ENCODE measurements at places on chromosomes 7 and 10.

GRCh38 chr7:136184719-136185118, 207.6 kb upstream of the MTPN start:
- no peak for DNase-seq

- no peak for DNase-seq
These were observed 2.6 kb upstream of the HPS1 start for GRCh38 chr10:98449287-98449686.

- no peak for DNase-seq
These were observed 23.9 kb upstream of the LEP start for GRCh38 chr7:128217030-128217805.

- no peak for DNase-seq
These were observed 49.2 kb downstream of the CHST3 start for GRCh38 chr10:72013202-72013945.

DNA sequence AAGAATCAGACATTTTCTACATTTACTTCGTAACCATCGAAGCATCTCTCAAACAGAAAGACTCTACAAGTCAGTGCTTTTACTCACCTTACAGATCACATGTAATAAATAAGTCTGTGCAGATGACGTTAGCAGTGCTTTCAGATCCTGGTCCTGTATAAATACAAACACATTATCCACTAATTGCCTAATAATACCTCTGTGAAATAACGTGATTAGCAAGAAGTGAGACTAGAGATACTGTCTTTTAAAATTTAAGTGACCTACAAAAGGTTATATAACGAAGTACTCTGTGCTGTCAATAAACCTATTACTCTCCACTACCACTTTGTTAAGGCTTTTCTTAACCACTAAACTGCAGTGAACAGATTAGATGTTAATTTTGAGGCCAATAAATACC, 246.9 kb downstream of the NSUN6 start:
- no peak for DNase-seq

- DNase-seq, result no peak
These were observed 610.6 kb upstream of the FOXK1 start for GRCh38 chr7:4071370-4072058.

DNA sequence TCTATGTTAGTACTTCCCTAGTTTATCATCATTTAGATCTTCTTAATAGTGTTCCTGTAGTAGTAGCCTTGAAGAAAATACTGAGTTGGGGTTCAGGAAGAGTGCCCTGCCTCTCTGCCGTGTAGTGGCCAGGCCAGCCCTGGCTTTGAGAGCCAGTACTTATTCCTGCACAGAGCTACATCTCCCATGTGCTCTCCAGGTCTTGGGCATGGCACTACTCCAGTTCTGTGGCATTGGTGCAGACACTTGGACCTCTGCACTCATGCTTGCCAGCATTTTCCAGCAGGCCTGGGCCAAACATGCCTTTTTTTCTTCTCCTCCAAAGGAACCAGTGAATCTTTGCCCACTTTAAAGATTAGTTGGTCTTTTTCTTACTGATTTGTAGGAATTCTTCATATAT, 5.3 kb downstream of the GNG11 start:
- no peak for DNase-seq

- no peak for DNase-seq
These were observed 68.9 kb downstream of the RBM33 start for GRCh38 chr7:155713384-155713783.

DNA sequence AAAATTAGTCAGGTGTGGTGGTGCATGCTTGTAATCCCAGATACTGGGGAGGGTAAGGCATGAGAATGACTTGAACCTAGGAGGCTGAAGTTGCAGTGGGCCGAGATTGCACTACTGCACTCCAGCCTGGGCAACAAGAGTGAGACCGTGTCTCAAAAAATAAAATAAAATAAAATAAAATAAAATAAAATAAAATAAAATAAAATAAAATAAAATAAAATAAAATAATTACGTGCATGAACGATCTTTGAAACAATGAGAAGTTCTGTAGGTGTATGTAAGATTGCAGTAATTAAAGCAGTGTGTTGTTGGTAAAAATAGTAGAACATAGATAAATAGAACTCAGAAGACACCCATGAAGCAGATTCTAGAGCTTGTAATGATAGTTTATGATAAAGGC, 348.5 kb downstream of the ANKRD30A start:
- no peak for DNase-seq

- no peak for DNase-seq
These were observed 11.1 kb upstream of the EMX2 start for GRCh38 chr10:117531371-117532002.

GRCh38 chr7:23247603-23248335, 1.2 kb downstream of the GPNMB start:
- DNase-seq, result no peak

- DNase-seq, result no peak
These were observed 2.1 kb downstream of the PCOLCE start for GRCh38 chr7:100604028-100604975.

DNA sequence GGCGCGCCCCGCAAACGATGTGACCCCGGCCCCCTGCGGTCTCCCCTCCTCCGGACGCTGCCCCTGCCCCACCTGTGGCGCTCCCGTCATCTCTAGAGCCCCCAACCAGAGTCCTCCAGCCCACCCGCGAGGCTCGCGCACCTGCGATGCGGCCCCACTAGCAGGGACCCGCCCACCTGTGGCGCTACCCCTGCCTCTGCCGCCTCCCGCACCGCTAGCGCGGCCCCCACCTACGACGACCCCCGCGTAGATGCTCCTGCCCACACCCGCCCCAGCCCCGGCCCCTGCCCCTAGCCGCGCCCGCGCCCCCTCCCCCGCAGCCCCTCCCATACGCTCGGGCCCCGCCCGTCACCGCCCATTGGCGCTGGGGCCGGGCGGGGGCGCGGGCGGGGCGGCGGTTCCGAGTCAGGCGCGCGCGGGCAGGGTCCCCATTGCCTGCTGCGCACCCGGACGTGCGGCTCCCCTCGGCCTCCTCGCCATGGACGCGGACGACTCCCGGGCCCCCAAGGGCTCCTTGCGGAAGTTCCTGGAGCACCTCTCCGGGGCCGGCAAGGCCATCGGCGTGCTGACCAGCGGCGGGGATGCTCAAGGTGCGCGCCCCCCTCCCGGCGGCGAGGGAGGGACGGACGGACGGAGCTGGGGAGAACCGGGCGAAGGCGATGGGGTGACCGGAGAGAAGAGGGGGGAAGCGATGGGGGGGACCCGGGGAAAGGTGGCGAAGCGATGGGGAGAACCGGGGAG, at the start of gene PFKP:
TSS of gene PFKP (plus strand) at position 431 of the 741 bp plus-strand sequence. CDS start at position 479, 48 bp downstream.
- no peak for DNase-seq

- DNase-seq, result no peak
These were observed 69.0 kb downstream of the PRSS58 start for GRCh38 chr7:142188846-142189245.

GRCh38 chr7:122896509-122896908, 10.2 kb upstream of the CADPS2 start:
- no peak for DNase-seq

DNA sequence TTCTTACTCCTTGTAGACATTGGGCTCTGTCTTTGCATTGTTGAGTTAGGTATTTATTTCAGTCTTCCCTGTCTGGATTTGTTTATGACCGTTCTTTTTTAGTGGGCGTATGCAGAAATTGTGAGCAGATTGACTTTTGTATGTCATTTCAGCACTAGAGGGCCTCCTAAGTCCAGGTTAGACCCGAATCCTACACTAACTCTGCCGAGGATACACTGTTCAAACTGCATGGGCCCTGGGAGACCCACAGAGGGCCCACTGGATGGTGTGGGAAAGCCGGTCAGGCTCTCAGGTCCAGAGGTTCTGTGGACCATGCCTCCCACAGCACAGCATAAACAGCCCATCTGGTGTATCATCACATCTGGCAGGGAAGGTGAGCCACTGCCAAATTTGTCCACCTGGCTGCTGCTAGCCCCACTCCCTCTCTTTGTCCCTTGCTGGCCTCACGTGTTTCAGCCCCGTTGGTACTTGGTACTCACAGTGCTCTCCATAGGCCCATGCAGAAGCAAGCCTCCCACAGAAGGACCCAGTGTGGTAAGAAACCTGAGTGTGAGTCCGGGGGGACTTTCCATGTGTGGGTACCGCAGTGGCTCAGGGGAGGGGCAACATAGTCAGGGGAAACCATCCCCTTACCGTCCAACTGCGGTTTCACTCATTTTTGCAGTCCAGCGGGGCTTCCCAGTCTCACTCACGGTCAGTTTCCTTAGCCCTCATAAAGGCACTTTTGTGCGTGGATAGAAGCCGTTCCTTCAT, 112.8 kb downstream of the APBB1IP start:
- DNase-seq, result no peak

GRCh38 chr7:150784954-150785353, 15.2 kb downstream of the TMEM176B start:
- DNase-seq, result no peak

DNA sequence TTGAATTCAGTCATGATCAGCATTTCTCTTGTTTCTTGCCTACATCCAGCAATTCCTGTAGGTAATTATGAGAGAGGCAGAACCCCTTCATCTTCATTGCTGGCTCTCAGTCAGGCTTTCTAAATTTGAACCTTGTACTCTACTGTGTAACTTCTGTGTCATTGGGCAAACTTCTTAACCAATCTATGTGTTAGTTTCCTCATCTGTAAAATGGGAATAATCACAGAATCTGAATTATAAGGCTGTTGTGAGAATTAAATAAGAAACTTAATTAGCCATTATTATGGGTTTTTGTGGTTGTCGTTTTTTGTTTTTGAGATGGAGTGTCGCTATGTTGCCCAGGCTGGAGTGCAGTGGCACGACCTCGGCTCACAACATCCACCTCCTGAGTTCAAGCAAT, 11.5 kb upstream of the GALNT11 start:
- DNase-seq, result no peak

DNA sequence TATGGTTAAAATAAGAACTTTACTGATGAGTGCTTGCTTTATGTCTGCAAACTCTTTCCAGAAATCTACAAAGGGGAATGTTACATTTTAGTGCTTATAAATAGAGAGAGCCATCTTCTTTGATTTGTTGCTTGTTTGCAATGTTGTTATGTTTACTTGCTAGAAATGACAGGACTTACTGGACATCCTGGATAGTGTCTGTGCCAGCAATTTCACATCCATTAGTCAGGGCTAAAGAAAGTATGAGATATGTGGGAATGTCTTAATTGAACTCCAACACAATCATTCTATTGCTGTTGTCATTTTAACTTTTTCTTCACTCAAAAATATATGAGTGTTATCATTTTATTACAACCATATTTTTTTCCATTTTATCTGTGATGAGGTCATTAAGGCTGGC, 453.2 kb downstream of the TNS3 start:
- DNase-seq, result no peak

DNA sequence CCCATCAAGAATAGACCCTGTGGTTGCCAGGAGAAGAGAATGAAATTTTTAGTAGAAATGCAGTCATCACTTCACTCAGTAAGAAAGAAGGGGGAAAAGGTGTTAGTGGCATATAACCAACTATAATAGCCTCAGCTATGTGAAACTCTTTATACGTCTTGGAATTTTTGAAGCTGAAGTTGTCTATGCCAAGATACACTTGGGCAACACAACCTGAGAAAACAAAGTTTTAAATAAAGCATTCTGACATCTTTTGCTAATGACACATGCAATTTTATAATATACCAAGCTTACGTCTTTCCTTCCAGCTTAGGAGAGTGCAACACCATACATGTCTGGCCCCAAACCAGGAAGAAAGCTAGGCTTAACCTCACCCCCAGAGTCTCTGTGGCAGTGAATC, 40.8 kb upstream of the ZNF438 start:
- DNase-seq, result no peak

- DNase-seq, result no peak
These were observed 56.6 kb upstream of the TOMM7 start for GRCh38 chr7:22879280-22879679.

DNA sequence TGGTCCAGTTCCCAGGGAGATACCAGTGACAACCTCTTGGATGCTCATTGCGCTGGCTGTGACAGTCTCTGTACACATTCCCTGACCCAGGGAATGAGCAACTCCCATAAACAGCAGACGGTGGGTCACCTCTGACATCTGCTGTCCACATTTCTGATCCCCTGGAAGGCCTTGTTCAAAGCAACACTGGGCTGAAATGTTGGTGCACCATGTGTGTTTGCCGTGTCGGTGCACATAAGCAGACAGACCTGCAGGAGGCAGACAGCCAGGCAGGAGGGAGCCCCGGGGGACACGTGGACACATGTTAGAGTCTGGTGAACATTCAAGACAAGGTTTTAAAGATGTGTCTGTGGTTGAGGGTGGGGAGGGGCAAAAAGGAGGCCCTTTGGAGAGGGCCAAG, 254.9 kb downstream of the PLXNA4 start:
- no peak for DNase-seq

- DNase-seq, result no peak
These were observed 113.2 kb downstream of the CDC14C start for GRCh38 chr7:49037346-49038210.

DNA sequence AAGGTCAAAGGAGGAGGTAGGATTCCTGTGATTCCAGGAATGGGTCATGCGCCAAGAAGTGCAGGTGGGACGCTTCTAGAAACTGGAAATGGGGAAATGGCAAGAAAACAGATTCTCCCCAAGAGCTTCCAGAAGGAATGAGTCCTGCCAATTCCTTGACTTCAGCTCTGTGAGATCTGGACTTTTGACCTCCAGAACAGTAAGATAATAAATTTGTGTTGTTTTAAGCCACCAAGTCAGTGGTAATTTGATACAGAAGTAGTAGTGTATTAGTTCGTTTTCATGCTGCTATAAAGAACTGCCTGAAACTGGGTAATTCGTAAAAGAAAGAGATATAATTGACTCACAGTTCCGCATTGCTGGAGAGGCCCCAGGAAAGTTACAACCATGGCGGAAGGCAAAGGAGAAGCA, 178.6 kb upstream of the GALNT17 start:
- DNase-seq, result no peak

GRCh38 chr7:41955893-41956675, 253.2 kb upstream of the INHBA start:
- DNase-seq, result no peak

GRCh38 chr10:78397786-78398185, 364.1 kb downstream of the RPS24 start:
- no peak for DNase-seq

GRCh38 chr10:114634609-114634979, 23.5 kb downstream of the ABLIM1 start:
- DNase-seq, result no peak

GRCh38 chr10:83346266-83346910, 792.9 kb upstream of the GHITM start:
- no peak for DNase-seq
